AML-193 (cell line): ENCODE measurements at places on chromosomes 1 and 21.

DNA sequence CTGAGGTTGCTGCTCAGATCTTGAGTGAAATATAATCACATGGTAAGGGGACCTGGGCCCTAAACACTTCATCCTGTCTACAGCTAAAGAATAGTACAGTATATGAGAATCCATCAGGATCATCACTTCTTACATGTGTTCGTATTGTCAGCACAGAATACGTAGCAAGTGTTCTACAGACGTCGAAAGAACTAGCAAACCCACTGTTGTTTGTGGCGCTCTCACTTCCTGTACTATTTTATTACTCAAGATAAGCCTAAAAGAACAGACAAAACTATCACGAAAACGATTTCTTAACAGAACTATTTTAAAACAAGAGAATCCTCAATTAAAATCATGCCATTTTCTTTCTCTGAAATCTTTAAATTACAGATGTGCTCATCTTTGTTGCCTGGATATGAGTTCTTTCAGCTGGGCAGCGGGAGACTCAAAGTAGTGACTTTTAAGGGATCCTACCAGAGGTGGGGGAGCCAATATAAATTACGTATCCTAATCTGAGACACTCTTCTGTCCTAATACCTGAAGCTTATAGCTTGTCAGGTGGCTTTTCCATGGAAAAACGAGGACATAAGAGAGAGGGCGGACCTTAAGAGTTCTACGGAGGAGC is 724 bp downstream of the ST7L start:
- peak; percentile 38 for DNase-seq

GRCh38 chr1:101520302-101520701 is 283.5 kb downstream of the S1PR1 start:
- peak; percentile 29 for DNase-seq

- no peak for DNase-seq
Measured at GRCh38 chr1:234624724-234625117, 14.7 kb upstream of the IRF2BP2 start.

- DNase-seq, result no peak
Measured at GRCh38 chr1:48943826-48944225, 167.1 kb upstream of the BEND5 start.

DNA sequence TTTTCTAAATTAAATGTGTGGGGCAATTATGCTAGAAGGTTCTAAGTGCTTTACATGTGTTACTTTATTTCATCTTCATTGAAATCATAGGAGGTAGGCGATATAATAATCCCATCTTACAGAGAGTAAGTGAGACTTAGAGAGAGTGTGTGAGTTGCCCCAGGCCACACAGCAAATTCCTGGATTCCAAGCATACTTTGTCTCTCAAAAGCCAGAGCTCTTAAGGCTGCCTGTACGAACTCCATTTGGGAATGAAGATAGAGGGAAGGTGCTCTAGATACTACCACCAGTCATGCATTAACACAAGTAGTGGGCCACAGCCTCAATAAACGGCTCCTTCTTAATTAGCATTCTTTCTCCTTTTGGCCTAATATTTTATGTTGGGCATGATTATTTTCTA is 170.1 kb downstream of the SIPA1L2 start:
- DNase-seq, result no peak

GRCh38 chr1:111501645-111502044 is 1.8 kb downstream of the ADORA3 start:
- no peak for DNase-seq

GRCh38 chr1:54405898-54406293 is 298 bp downstream of the SSBP3 start:
- no peak for DNase-seq
